ENCODE measurements at places on chromosomes 4 and X.

GRCh38 chr4:118389721-118390120 lies 36.9 kb upstream of the PRSS12 start:
- DNase-seq = no peak

DNA sequence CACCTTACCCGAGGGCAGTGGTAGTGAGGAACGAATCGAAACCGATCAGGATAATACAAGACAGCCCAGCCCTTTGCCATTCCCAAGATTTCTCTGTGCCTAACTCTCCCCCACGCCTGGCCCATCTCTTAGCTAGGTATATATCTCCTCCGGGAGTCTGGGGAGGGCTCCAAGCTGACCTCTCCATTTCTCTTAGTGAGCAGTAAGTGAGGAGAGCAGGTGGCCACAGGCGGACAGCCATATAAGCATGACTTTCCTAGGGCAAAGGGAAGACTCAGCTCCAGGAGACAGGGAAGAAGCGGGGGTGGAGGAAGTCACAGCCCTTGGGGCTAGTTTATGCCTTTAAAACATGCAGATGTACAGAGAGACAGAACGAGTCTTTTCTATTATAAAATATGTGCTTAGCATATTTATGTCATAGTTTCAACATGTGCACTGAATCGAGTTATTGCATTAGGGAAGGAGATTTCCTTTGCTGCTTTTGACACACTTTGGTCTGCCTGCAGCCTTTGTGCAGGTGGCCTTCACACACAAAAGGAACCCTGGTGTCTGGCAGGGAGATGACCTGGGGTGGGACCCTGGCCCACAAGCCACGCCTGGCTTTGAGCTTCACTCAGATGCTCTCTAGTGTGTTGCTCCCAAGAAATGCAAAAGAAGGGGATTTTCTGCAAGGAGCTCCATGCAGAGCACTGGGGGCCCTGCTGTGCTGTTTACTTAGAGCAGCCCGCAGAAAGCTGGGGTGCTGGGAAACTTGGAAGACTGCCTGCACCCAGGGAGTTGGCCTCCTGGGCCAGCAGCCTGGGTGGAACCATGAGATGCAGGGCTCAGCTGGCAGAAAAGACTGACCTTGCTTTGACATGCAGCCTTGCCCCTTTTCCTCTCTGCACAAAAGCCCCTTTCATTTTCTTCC lies 613.3 kb downstream of the BCOR start:
- no peak for DNase-seq

- DNase-seq = no peak
Measured at GRCh38 chrX:47662144-47662657, 3.2 kb upstream of the UXT start.

- DNase-seq = no peak
Measured at GRCh38 chrX:124194901-124195300, 137.6 kb upstream of the TEX13D start.

DNA sequence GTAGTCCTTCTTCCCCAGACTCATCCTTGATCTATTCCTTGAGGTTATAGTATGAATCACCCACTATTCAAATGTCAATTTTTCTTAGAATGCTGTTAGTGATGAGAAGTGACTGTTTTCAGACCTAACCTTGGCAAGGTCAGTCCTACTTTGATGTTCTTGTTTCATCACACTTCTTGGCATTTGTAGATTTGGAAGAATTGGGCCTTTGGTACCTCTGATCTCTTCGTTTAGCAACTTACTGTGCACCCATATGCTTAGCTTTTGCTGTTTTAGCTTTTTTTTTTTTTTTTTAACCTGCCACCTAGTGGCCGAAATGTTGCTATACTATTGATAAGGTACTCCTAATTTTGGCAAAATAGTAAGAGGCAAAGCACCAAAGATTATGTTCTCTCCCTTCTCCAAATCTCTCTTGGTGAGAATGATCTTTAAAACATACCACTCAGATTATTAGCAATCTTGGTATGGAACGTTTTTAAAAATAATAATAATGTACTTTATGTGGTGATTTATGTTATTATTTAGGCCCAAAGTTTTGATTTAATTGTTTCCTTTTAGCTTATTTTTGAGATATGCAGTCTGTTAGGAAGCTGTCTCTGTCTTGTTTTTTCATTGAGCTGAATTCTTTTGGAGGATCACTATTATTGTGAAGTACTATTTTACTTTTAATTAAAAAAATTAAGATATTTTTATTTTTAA lies 16.6 kb downstream of the DCK start:
- peak; percentile 57 for DNase-seq

DNA sequence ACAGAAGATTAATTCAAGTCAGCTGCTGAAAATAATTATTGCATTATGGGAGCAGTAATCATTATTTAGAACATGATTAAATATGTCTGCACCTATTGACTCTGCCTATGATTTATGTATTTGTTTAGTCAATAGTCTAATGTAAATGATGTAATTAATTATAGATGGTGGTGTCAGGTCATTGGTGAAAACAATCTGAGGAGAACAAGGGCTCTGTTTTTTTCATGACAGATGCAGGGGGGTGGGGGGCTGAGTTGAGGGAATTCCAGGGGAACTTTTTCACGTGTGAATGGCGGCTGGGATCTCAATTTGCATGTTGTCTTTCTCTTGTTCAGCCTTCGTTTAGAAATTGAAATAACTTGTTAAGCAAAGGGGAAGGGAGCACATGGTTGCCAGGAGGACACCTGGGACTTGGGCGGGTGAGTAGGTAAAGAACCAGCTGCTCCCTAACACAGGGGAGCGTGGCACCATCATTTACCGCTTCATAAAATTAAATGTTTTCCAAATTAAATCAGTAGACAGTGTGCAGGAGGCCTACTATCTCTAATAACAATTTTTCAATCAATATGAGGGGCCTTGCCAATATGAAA lies 65.4 kb downstream of the NKX6-1 start:
- DNase-seq = no peak

DNA sequence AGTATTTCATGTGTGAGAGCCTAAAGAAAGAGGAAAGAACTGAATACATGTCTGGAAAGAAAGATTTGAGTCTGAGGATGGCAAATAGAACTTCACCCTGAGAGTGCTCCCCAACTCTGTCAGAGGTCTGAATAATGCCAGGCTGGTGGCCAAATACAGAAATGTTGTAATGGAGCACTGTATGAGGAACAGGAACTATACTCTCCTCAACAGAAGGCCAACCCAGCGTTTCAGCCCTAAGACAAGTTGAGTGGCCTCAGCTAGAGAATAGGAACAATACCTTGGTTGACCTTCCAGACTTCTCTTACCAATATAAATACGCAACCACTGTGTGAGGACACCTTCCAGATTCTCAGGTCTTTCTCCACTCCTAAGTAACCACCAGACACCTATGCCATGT lies 94.5 kb upstream of the STIM2 start:
- DNase-seq = no peak

DNA sequence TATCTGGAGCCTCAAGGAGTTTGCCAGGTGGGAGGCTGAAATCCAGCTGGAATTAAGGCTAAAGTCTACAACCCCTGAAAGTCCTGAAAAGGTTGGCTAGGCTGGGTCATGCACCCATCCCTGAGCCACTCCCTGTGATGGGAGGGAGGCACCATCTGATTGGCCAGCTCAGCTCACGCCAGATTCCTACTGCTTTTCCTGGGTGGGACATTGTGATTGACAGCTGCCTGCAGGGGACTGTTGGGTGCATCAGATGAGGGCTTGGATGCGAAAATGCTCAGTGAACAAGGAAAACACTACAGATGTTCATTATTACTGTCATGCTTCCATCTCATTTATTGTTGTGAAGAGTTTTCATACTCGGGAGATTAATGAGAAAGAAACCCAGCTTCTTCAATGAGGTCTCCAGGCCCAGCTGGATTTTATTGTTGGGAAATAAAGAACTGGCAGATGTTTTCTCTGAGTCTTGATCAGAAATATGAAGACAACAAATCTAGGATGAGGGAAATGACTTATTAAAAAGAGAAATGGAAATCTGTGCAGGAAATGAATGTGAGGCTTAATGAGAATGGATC lies 185.9 kb downstream of the STK32B start:
- no peak for DNase-seq
